ENCODE measurements at places on chromosomes 2 and 18.

DNA sequence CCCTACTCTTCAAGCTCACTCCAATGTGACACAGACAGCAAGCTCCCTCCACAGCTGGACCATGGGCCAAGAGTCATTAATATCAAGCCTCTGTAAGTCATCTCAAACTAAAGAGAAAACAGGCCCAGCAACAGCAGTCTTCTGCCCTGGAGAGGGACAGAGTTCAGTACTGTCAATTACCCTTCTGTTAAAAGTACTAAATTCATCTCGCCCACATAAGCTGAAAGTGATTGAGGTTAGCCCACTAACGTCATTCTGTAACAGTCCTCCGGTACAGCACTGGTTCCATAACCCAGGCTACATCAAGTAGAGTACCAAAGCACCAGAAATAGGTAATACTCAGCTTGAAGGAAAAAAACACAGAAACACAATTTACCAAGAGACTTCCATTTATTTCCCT lies 25.9 kb downstream of the THADA start:
- H3K4me3 ChIP-seq: no peak overlapping the region
- H3K4me1 ChIP-seq: no peaks in the 10 kb centered on the region
- no peaks in the 10 kb centered on the region for H3K27me3 ChIP-seq
- no peaks in the 10 kb centered on the region for H3K36me3 ChIP-seq

- no peaks in the 10 kb centered on the region for H3K36me3 ChIP-seq
- H3K27ac ChIP-seq: no peak overlapping the region
- no peaks in the 10 kb centered on the region for H3K4me1 ChIP-seq
- no peak for DNase-seq
- H3K4me3 ChIP-seq: no peak overlapping the region
- H3K27me3 ChIP-seq: no peaks in the 10 kb centered on the region
These were observed 31.2 kb downstream of the GULP1 start for GRCh38 chr2:188322569-188323551.

DNA sequence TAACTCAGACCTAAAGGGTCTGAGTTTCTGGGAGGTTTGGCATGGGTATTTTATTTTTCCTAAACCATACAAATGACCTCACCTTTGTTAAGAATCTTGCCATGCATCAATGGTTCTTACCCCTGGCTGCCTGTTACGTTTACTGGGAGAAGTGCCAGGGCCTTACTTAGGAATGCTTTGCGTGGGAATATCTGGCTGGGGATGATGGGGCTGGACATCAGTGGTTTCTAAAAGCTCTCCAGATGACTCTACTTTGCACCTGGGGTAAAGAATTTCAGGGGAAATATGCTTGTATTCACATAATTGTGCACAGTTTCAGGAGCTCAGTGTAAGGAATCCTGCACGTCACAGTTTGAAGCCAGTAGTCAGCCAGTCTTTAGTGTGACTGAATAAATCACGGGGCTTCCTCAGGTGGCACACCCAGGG lies 18.2 kb upstream of the DAW1 start:
- H3K4me3 ChIP-seq: no peak overlapping the region
- H3K27ac ChIP-seq: no peak overlapping the region
- no peaks in the 10 kb centered on the region for H3K36me3 ChIP-seq
- no peaks in the 10 kb centered on the region for H3K27me3 ChIP-seq
- DNase-seq: no peak
- no peaks in the 10 kb centered on the region for H3K4me1 ChIP-seq

GRCh38 chr18:21300908-21301200 lies 58.8 kb downstream of the GREB1L start:
- H3K27ac ChIP-seq: no peak overlapping the region
- H3K4me1 ChIP-seq: no peaks in the 10 kb centered on the region
- no peak for DNase-seq

GRCh38 chr2:45919160-45919650 lies 267.7 kb downstream of the PRKCE start:
- no peaks in the 10 kb centered on the region for H3K36me3 ChIP-seq
- H3K4me3 ChIP-seq: no peak overlapping the region
- H3K4me1 ChIP-seq: no peaks in the 10 kb centered on the region
- H3K27ac ChIP-seq: no peak overlapping the region
